Ovary (tissue), 10 donors: ENCODE measurements at places on chromosomes 12 and 14. TPM values are rescaled to one million over a fixed set of nuclear protein-coding genes. Genes with fewer than 3 reads are reported as not detected.

DNA sequence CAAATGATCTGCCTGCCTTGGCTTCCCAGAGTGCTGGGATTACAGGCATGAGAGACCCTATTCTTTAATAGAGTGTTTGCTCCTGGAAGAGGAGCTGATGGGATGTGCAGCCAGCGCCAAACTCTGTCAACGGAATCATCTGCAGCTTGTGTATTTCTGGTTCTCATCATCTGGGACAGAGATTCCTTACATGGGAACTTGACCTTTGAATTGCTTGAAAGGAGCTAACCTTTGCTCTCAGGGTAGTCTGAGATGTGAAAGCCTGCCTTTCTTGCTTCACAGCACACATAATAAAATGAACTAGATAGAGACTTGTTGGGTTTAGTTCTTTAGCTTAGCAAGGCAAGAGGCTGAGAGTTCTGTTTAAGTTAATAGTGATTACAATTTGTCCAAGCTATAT, 120.0 kb downstream of the OTOGL start:
- DNase-seq: no peak

The GPR137C gene
- total RNA-seq: 0.45 TPM

The TSPAN11 gene
- 0.60 TPM for total RNA-seq

DNA sequence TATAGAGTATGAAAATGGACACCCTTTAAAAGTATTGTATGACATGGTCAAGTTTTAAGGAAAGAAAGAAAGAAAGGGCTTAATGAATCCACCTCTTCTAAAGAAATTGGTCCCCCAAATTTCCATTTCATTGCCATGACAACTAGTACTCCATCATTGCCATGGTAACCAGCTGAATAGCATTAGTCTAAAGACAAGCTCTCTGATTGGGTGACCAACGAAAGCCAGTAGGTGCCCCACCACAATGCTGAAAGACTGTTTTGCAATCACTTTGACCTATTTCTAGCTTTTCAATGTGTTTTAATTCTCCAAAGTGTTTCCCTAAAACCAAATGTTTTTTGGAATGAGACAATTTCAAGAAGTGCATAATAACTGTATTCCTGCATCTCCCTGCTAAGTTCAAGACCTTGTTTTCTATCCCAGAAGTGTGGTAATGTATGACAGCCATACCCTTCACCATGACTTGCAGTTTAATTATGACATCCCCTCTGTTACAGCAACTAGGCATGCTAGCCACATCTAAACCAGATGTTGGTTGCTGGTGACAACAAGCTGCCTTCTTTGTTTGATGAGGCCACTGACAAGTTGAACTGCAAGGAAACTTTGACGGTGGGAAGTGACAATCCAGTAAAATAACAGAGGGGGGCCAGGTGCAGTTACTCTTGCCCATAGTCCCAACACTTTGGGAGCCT, 46.7 kb downstream of the KICS2 start:
- no peak for DNase-seq

The DNAI7 gene
- 9.5 TPM for total RNA-seq

The NGB gene
- not detected for total RNA-seq

DNA sequence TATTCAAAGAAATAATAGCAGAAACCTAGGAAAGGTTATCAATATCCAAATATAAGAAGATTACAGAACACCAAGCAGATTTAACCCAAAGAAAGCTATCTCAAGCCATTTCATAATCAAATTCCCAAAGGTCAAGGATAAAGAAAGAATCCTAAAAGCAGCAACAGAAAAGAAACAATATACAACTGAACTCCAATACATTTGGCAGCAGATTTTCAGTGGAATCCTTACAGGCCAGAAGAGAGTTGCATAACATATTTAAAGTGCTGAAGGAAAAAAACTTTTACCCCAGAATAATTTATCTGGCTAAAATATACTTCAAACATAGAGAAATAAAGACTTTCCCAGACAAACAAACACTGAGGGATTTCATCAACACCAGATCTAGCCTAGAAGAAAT, 54.3 kb downstream of the DENND5B start:
- no peak for DNase-seq

The PLCZ1 gene
- total RNA-seq: not detected

- no peak for DNase-seq
Measured at GRCh38 chr12:52279422-52280318, 5.2 kb downstream of the KRT86 start.

DNA sequence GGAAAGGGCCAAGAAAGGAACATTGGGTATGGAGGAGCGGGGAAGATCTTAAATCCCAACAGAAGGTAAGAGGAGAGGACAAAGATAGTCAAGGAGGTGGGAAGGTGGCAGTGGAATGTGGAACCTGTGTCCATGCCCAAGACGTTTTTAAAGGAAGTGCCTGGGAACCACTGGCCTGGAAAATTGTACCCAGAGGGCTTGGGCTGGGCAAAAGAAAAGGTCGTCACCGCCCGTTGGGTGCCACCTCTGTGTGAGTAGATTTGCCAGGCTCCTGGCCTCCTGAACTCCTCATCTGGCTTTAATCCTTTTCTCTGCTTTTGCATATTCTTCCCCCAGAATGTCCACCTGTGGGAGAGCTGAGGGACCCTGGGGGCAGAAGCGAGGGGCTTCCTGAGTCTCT, 32.6 kb downstream of the JDP2 start:
- no peak for DNase-seq

GRCh38 chr14:30242744-30243143, 315.1 kb upstream of the PRKD1 start:
- no peak for DNase-seq
